ENCODE measurements at places on chromosomes 7 and 10.

DNA sequence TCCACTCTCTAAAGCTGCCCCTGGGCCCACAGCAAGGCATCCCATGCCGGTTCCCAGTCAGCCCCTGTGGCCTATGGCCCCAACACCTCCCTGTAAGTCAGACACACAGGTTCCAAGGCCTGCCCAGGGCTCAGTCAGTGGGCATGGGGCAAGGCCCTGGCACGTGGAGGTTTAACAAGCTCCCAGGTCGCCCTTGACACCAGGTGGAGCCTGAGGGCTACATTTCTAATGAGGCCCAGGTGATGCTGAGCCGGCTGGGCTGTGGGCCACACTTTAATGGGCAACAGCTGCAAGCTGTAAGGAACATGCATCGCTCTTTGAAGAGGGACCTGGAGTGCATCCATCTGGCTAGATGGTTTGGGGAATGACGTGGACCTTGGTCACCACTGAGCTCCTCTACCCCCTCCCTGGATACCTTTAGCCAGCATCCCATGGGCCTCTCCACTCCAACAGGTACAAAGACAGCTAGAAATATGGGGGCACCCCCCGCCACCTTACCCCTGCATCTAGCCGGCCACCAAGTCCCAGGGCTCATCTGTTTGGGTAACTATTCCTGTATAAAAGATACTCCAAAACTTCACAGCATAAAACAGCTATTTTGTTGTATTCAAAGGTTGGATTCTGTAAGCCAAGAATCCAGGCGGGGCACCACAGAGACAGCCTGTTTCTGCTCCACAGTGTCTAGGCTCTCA is 122.5 kb downstream of the OAT start:
- DNase-seq = peak; percentile 56

DNA sequence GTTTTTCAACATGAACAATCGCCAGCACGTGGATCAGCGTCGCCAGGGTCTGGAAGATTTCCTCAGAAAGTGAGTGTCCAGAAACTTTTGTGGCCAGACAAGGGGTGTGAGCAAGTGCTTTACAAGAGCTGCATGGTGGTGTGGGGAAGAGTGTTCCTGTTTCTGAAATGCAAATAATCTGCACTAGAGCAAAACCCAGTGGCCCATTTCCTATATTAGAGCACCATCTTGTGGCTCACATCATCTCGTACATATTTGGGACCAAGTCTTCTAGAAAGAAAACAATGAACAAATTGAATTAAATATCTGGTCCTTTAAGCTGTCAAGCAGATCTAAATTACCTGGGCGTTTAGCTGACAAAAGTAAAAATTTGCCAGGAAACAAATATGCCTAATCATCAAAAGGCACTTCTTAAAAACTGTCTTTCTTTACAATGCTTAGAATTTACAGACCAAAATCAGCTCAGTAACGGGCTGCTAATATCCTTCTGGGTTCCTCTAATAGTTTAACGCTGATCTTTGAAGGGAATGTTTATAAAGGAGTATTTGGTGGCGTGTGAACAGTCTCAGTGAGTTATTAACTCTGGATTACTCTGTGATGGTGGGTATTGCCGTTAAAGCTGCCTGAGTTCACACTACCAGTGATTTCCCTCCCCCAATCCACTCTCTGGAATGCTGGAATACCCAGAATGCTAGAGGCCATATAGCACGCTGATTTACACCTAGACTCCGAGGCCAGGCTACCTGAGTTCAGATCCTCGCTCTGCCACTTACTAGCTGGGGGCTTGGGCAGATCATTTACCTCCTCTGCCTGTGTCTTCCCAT is 73.6 kb downstream of the SNX10 start:
- peak; percentile 81 for DNase-seq

DNA sequence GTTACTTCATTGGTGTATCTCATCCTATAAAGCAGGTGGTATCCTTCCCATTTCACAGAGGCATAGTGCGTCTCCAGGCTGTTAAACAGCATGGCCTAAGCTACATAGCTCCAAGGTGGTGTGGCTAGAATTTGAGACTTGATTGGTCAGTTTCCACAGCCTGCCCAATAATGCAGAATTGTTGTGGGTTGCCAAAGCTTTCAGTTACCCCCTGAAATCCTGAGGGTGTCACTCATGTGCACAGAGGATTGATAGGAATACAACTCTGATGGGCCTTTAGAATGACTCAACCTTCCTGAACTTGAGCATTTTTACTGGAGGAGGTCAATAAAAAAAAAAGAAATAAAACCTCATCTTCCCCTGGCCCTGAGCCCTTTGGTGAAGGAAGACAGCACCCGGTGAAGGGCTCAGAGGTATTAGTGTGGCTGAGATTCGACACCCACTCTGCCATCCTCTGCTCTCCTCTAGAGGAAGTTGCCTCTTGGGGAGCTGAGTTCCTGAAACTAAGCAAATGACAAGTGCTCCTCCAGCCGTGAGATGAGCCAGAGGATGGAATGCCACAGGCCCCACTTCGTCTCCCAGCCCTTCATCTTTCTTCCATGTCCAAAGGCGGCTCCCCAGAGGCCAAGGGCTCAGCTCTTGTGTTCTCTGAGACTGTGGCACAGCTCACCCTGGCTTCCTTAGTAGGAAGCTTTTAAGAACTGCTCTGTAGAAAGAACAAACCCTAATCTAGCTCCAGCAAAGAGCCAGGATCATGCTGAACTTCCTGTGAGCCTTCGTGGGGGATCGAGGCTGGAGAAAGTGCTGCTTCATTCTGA is 1.0 kb downstream of the ACSL5 start:
- DNase-seq = peak; percentile 2

DNA sequence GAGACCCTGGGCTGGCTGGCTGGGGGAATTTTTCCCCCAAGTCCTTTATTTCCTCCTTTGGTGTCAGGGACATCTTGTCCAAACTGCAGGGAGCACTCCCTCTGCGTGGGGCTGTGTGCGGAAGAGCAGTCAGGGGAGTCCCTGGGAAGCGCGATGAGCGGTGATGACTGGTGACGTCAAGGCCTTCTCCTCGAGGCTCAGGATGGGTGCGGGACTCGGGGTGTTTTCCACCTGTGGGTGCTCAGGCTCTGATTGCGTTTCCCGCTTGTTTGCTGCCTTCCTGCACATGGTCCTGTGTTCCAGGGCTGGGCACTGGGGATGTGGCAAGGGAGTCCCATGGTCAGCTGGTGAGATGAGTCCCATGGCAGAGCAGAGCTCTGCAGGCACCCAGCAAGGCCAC is 101.2 kb downstream of the DOCK1 start:
- DNase-seq = no peak

DNA sequence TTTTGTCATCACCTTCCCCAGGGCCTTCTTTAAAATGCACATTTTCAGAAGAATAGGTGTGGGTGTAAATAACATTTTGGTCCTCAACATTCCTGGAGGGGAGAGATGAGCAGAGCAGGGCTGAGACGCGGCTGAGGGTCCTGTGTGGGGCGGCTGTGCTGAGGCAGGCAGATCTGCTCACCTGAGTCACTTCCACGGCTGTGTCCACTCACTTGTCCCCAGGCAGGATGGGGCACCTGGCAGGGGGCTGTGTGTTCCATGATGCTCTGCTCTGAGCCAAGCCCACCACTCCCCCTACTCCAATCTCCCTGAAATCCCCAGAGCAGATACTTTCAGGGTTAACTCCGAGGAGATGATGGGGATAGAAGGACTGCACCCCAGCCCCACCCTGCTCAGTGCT is 93.8 kb downstream of the GLRX3 start:
- no peak for DNase-seq

DNA sequence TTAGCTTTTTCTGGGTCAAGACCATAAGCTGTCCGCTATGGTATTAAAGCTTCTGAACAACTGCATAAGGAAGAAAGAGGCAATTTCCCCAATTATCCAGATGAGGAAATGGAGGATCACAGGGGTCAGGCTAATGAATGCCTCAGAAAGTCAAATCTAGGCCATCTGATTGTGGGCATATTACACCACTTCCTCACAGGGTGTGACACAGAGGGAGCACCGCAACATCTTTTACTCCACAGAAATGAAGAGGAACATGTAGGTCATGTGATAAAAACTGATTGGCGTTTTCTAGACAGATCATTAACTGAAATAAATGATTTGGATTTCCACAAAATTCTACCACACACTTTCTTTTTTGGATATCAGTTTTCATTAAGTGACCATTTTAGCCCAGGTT is 384.4 kb downstream of the PARD3 start:
- DNase-seq = no peak

- no peak for DNase-seq
Observed at GRCh38 chr10:132452216-132452650, 55.2 kb downstream of the PWWP2B start.

- DNase-seq = peak; percentile 28
Observed at GRCh38 chr10:134247-135131, 766 bp upstream of the ZMYND11 start.

DNA sequence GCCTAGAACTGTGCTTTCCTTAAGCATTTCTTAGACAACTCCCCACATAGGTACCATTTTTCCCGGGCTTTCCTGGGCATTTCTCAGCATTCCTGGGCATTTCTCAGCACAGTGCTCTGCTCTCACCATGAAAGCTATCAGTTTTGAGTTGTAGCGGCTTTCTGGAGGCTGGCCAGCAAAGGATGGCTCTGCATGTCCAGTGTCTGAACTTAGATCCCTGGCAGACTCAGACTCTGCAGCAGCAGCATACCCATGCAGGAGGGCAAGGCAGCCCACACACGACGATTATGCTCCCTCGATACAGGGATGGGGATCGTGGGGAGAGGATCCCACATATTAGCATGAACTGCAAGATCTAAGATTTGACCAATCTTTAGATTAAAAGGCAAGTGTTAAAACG is 248.9 kb upstream of the MKI67 start:
- no peak for DNase-seq

GRCh38 chr10:89242840-89243568 is 8.6 kb downstream of the LIPA start:
- DNase-seq = no peak

All from astrocyte of the spinal cord (primary cell).